ENCODE measurements at places on chromosomes 5 and 9.

GRCh38 chr5:136020383-136021015, 8.3 kb upstream of the TGFBI start:
- no peak for DNase-seq

DNA sequence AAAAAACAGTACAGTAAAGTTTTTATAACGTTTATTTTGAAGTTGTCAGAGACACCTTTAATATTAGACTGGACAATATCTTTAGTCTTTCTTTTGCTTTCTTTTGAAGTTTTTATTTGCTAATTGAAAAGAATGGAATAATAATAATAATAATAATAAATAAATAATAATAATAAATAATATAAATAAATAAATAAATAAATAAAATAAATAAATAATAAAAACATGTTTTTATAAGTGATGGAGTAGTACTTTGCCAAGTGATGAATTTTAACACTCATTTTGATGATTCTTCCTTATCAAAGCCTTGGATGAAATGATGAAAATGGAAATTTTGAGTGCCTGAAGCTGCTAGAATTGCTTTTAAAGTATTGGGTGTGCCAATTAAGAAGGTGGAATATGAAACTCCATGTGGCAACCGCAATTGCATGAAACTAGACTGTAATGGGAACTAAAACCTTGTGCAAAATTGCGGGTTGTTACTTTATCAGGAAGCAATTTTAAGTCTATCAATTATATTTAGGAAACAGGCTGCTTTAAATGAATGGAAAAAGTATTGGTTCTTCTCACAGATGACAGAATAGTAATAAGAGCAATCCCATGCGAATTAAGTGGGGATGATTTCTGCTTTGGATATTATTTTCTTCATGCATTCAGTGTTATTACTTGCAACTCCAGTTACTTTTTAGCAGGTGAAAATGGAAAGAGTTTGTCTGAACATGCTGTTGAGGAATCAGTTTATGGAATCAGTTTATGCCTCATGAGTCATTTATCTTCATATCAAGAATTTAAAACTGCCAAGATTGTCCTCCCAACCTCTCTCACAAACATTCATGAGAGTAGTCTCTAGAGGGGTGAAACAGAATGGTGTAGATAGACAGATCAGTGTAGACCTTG, 4.6 kb downstream of the ANXA1 start:
- DNase-seq = no peak

- DNase-seq = no peak
Observed at GRCh38 chr5:128101676-128102075, 18.1 kb downstream of the SLC12A2 start.

DNA sequence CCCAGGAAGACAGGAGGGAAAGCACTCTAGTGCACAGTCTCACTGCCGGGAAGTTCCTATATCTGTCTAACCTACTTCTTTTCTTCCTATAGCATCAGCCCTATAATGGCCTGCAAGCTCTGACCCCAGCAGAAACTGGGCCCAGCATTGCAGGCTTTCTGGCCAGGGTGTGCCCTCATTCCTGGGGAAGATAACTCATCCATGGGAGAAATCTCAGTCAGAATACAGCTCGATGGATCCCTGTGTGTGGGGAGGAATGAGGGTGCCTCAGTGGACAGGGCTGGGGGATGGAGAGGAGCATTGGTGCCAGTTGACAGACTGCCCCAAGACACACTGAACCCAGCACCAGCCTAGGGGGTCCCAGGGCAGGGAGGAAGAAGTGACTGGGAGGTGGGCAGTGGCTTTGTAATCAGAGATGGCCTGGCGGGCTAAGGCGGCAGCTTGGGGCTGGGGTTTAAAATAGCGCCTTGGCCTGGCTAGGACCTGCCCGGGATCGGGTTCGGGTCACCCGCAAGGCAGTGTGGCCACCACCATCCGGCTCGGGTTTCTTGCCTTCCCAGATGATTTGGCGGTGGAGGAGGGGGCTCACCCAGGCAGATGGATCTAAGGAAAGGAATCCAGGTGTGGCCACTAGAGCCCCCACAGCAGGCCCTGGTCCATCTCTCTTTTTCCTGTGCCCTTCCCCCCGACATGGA, 7.6 kb upstream of the CXXC5 start:
- DNase-seq = no peak

GRCh38 chr9:130680836-130681768, 12.5 kb upstream of the EXOSC2 start:
- peak; percentile 59 for DNase-seq

GRCh38 chr5:75192804-75193203, 43.9 kb downstream of the ANKRD31 start:
- no peak for DNase-seq

DNA sequence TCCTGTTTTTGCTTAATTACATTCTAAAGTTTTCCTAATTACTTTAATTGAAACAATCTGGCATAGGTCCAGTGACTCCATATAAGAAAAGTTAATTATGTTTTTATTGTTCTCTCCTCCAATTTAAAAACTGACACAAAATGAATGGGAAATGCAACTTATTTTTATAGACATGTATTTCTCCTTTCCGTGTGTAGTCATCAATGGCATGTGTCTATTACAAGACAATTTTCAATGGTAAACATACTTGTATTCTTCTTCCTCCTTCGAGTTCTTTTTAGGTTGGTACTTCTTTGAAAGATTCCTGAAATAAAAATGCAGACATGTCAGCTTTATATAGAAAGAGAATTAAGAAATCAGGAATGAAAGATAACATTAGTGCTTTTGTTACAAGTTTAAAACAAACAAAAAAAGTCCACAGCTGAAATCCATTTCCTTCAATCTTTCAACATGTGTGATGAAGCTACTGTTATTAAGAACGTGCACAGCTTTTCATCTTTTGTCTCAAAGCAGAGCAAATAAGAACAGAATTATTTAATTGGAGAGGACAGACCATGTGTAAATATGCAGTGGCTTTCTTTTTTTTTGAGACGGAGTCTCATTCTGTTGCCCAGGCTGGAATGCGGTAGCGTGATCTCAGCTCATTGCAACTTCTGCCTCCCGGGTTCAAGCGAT, 63.8 kb downstream of the FNBP1 start:
- DNase-seq = no peak

- no peak for DNase-seq
Observed at GRCh38 chr5:15575666-15576065, 75.7 kb downstream of the FBXL7 start.

DNA sequence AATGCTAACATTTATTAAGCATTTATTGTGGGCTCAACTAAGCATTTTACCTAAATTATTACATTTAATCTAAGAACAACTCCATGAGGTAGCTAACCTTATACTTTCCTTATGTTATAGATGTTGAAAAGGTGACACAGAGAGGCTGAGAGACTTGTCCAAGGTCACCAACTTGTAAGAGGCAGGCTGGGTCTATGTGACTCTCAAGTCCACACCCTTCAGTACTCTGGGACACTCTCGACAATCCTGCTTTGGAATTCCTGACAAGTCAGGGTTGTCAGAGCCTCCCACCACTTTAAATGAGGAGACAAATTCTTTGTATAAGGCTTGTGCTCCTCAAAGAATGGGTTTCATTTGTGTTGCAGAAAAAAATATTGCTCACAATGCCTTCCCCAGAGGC, 67.2 kb downstream of the NRG2 start:
- DNase-seq = no peak

- DNase-seq = no peak
Observed at GRCh38 chr5:168890816-168891812, 311.9 kb upstream of the PANK3 start.

DNA sequence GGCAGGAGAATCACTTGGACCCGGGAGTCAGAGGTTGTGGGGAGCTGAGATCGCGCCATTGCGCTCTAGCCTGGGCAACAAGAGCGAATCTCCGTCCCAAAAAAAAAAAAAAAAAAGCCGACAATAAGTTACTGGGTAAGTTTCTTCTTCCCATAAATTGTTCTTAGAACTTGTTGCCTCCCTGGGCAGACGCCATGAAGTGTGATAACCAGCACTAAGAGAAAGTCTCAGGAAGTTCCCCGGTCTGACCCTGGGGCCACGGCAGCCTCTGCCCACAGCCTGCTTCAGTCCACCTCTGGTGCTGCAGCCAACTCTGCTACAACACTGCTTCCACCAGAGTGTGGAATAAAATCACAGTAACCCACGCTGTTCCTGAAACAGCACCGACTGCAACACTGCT, 19.1 kb downstream of the LPCAT1 start:
- DNase-seq = no peak

DNA sequence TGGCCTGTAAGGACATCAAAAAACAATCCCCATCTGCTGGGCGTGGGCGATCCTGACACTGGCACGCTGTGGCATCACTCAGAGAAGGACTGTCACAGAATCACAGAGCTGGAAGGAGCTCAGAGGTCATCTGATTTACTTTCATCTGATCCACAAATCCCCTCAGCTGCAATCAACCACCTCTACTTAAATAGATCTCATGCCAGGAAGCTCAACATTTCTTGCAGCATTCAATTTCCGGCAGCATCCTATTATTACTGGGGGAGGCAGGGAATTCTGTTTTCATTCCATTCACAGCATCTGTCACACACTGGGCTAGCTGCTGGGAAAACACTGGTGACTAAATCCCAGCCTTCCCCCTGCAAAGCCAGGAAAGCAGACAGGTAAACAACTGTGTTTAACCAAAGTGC, 38.3 kb downstream of the RETREG1 start:
- no peak for DNase-seq

GRCh38 chr5:171750311-171750788, 35.3 kb upstream of the SMIM23 start:
- DNase-seq = no peak

- no peak for DNase-seq
Observed at GRCh38 chr5:99072846-99073245, 144.0 kb upstream of the CHD1 start.

- no peak for DNase-seq
Observed at GRCh38 chr5:177997319-177997670, 1.3 kb upstream of the PROP1 start.

- DNase-seq = no peak
Observed at GRCh38 chr5:172733131-172733973, 37.6 kb downstream of the DUSP1 start.

GRCh38 chr5:162990856-162991497, 446.4 kb upstream of the CCNG1 start:
- no peak for DNase-seq

DNA sequence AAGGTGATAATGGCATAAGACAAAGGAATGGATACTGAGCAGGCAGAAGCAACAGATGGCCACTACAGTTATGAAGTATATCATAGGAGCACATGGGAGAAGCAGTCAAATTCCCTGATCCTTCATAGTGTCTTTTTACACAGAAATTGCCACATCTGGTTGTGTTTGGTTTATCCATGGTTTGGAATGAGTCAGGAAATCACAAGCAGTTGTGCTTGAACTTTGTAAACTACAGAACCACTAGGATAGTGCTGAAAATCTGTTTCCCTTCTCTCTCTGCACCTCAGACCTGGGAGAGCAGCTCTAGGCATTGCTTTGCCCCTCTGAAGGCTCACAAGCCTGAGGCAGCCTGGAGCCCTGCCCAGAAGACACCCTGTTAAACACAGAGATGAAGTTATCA, 134.0 kb downstream of the DMRT2 start:
- DNase-seq = no peak

GRCh38 chr5:55172937-55173686, at the start of gene CDC20B:
CDC20B (minus strand) TSS chr5:55173177; CDS start chr5:55173000, 177 bp downstream.
- peak; percentile 55 for DNase-seq

DNA sequence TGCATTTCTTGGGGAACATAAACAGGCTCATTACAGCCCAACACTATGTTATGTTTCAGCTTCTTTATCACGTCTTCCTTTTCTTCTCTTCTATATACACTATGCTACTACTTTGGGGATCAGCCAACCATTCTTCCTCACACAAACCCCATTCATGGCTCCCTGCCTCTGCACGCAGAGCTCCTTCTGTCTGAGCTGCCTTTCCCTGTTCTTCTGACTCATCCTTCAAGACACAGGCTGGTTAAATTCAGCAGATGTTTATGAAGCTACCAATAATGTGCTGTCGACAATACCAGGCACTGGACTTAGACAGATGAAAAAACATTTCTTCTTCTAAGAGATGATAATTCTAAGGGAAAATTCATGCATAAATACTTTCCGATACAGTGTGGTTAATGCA, 102.5 kb upstream of the TXNDC8 start:
- DNase-seq = no peak

DNA sequence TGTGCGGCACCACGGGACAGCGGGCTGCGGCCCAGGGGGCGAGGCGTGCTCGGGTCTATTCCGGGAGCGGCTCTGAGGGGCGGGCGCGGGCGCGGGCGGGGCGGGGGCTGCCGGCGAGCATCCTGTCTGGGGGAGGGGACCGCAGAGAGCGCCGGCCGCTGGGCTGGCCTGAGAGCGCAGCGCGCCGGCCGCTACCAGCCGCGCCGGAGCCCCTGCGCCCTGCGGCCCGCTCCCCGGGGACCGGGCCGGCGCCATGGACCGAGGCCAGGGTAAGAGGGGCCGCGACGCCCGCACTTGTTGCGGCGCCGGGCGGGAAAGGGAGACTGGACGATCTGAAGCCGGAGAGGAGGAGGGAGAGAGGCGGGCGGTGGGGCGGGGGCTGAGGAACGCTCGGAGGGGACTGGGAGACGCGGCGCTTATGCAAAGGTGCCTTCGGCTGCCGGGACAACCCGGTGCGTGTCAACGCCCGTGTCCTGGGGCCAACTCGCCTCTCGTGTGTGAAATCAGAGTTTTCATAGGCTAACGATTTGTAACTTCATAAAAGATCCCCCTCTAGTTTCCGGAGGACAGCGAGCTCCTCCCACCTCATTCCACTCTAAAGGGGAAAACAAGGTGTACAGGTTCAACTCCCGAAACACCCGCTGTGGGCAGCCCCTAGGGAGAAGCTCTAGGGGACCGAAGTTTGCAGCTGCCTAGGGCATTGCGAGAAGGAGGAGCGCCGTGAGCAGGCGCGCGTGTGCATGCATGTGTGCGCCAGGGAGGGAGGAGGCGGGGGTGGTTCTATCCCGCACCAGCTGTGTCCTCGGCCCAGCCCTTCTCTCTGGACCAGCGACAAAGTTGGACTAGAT, at the start of gene AFAP1L1:
AFAP1L1 (plus strand) TSS at position 144 of the 848 bp plus-strand sequence; CDS start at position 254, 110 bp downstream.
- no peak for DNase-seq

GRCh38 chr9:37239224-37239859, 119.0 kb downstream of the ZCCHC7 start:
- no peak for DNase-seq

- DNase-seq = peak; percentile 18
Observed at GRCh38 chr5:160118349-160119141, 705 bp downstream of the PWWP2A start.

GRCh38 chr5:40988746-40989510, 79.6 kb downstream of the C7 start:
- no peak for DNase-seq

GRCh38 chr9:126515873-126516505, 97.7 kb upstream of the LMX1B start:
- no peak for DNase-seq

GRCh38 chr9:14185016-14185415, 128.9 kb downstream of the NFIB start:
- DNase-seq = no peak

DNA sequence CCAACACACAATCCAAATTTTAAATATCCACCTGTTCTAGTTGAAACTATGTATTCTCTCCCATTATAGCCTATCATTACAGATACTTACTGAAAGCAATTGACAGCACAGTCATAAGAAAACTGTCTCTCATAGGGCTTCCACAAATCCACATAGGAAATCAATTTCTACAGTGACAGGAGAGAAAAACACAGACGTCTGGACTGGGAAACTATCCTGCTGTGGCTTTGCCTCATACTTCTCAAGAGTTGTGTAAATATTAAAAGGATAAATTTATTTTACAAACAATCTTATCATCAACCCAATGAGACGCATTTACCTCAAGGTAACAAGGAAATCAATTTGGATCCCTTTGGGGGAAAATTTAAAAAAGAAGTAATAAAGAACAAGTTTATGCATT, 517.5 kb downstream of the EFNA5 start:
- no peak for DNase-seq

- DNase-seq = no peak
Observed at GRCh38 chr5:117652036-117652957, 1077.7 kb upstream of the SEMA6A start.
